ENCODE measurements at places on chromosomes 5 and 9.

DNA sequence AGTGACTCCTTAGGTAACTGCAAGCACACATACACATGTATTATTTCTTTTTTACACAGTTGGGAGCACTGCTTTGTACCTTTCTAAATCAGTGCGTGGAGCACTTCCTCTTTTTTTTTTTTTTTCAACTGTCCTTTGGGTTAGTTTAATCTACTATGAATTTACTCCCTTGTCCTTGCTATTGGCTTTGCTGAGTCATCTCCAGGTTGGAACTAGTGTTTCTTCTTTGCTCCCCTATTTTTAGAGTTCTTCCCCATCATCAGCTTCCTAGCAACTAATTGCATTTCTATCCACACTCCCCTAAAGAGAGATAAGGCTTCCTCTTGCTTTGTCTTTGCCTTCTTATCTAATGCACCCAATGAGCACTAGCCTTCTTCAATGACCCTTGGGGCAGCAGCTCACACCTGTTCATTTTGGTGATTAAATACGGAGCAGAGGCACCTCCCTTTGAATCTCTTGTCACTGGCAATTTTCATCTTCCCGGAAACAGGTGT is 24.3 kb downstream of the S100Z start:
- peak; percentile 62 for DNase-seq

- no peak for DNase-seq
Observed at GRCh38 chr5:172768098-172768572, 2.9 kb downstream of the DUSP1 start.

DNA sequence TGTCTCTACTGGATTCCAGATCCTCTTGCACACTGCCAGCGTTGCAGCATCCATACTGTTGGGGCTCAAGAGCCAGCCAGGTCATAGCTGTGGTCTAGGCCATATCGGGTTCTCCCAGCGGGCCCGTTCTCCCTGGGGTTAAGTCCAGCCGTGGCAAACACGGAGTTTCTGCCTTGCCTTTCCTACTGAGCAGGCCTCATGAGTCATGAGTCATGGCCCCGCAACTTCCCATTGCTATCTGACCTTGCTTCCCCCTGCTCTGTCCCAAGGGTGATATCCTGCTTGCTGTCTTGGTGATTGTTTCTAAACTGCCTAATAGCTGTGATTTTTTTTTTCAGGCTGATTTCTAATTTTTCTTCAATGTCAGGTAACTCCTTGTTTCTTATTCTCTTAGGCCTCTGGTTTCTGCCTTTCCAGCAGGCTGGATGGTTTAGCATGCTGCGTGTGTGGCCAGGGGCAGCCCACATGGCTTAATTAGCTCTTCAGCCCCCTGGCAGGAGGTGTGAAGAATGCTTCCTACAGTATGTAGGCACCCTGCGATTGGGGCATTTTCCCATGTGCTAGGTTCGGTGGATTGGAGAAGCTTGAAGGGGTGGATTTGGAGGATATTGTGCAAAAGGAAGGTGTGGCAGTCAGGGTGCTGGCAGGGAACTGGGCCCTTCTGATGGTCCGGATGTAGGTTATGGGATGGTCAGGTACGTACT is 18.7 kb downstream of the DAPK1 start:
- DNase-seq, result no peak

DNA sequence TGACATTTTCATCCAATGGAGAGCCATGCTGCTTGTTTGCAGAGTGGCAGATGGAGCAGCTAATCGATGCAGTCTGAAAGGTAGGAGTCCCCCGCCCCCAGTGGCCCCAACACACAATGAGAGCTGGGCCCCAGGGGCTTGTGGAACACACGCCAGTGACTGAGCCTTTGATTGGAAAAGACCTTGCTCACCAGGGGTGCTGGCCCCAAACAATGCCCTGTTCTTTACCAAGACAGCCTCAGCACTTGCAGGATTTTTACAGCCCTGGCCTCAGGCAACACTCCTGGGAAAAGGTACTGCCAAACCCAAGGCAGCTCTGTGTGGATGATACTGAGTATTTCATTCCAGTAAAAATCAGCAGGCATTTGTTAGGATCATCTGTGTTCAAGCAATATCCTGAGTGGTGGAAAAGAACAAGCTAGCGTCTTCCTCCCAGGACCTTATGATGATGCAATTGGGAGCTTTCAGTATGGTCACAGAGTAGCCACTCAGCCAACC is 276.8 kb upstream of the CLINT1 start:
- DNase-seq, result no peak

DNA sequence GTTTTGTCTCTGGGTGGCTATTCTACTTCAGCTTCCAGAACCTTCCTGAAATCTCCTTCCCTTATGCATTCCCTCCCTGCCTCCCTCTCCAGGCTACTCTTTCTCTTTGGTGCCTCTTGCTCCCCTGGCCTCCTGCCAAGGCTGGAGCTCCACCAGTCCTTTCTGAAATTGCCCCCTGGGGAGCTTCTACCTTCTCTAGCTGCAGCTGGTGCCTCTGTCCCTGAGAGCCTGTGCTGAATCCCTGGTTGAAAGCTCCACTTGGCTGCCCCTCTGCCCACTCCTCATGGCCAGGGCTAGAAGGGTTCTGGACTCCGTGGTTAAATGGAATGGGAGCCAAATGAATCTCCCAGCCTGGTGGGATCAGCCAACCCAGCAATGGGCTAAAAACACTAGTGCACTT is 80.1 kb downstream of the COL15A1 start:
- no peak for DNase-seq

DNA sequence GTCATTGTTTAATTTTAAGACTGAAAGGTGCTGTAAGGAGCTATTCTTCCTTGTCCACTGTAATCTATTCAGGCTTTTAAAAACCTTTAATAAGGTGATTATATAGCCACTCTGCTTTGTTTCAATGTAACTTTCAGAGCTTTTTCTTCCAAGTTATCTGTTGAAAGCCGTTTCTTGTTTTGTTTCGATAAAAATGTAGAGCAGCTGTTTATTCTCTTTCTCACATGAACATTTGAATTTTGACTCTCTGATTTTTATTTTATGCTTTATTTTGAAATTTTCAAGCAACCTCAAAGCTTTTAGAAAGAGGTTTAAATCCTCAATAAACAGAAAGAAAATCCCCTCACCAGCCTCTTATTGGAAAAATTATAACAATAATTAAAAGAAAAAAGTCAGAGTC is 47.2 kb downstream of the CPEB4 start:
- no peak for DNase-seq

DNA sequence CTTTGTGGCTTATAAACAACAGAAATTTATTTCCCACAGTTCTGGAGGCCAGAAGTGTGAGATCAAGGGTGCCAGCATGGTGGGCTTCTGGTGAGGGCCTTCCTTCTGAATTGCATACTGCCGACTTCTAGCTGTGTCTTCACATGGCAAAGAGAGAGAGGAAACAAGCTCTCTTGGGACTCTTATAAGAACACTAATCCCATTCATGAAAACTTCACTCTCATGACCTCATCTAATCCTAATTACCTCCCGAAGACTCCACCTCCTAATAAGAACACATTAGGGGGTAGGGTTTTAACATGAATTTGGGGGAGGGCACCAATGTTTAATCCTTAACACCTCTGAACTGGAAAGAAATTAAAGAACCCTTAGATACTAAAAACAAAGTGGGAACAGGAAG is 75.9 kb upstream of the MINAR2 start:
- no peak for DNase-seq

DNA sequence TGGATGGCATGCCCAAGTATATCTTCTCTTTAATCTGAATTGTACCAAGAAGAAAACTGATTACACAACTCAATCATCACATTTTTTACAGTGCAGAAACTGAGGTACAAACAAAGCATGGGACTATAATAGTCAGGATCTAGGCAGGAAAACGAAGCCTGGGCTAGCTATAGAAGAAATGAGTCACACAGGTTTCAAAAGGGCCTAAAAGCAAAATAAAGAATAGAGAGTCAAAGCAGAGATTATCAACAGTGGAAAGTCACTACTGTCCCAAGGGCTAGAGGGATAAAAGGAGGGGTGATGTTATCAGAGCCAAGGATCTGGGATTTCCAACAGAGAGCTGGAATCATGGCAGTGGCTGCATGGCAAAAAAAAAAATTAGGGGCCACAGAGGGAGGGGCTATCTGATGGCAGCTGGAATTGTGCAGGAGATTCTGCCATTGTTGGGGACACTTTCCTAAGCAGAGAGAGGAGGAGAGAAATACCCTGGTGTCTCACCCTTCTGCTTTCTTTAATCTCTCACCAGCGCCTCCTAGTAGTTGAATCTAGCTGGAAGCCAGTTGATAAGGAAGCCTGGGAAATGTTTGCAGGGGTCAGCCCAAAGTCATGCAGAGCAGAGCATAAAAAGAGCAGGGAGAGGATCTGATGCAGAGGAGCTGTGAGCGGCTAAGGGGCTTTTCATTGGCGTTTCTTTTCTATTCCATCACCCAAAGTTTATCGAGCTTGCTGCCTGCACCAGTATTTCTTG is 343.2 kb downstream of the ACTL7B start:
- DNase-seq, result no peak

DNA sequence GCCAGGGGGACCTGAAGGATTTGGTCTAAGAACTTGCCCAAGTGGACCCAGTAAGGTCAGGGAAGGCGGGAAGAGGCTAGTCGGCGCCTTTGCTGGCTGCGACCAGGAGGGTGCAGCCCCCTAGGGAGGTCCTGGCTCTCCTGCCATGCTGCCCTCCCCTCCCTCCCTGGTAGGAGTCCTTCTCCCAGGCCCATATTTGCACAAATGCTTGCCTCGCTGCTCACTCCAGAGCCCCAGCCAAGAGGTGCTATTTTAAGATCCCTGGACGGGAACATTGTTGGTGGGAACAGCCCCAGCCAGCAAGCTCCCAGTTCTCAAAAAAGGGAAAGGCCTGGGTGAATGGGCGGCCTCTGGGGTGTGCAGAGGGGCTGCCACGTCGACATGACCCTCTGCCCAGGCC is 4.3 kb upstream of the IL17B start:
- DNase-seq, result no peak

GRCh38 chr5:53827211-53827651 is 266.8 kb downstream of the NDUFS4 start:
- no peak for DNase-seq

DNA sequence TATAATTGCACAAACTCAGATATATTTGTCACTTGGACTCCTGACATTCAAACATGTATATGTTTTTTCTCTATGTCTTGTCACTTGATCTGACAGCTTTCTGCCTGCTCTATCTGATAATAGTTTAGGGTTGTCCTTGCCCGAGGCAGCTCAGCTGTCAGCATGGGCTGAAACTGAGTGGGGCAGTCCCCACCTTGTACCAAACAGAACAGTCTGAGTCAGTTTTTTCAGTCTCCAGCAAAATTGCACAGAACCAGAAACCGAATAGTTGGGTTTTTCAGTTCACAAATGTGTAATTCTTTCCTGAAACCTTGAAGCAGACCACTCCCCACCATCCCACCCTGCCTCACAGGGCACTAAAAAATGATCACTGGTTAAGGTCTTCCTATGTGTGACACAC is 9.5 kb upstream of the HAND1 start:
- no peak for DNase-seq

- DNase-seq, result no peak
Observed at GRCh38 chr5:5704352-5704751, 281.9 kb downstream of the ICE1 start.

- no peak for DNase-seq
Observed at GRCh38 chr5:146290318-146290717, 48.3 kb upstream of the POU4F3 start.

- DNase-seq, result no peak
Observed at GRCh38 chr5:170049713-170050112, 56.0 kb upstream of the FOXI1 start.

- no peak for DNase-seq
Observed at GRCh38 chr5:132376694-132377641, 7.5 kb downstream of the SLC22A5 start.

- no peak for DNase-seq
Observed at GRCh38 chr5:171650597-171650996, 135.0 kb upstream of the SMIM23 start.

DNA sequence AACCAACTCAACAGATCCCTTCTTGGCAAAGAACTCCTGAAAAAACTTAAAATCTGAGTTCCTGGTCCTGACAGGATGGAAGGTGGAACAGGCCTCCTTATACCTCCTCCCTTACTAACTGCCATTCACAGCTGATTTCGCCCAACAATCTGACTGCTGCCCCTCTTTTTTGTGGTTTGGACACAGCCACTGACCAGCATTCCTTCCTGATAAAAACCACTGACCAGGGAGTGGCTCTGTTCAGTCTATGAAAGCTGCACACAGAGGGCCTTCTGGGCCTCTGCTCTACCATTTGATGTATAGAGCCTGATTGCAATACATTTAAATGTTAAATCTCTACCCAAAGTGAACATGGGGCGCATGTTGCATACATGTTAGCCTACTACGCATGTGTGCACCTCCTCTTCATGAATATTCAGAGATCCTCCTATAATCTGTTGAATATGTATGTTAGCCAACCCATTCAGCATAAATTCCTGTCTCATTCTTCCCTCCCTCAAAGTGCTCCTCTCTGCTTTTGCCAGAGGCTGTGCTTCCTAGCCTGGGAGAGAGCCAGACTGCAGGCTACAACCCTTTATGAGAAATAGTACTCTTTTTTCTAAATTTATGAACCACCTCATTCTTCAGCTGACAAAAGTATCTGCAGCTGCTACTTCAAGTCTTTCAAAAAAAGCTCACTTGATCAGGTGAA is 93.7 kb upstream of the MRPS30 start:
- no peak for DNase-seq

- DNase-seq, result peak; percentile 29
Observed at GRCh38 chr5:33766023-33766422, 125.8 kb downstream of the ADAMTS12 start.

DNA sequence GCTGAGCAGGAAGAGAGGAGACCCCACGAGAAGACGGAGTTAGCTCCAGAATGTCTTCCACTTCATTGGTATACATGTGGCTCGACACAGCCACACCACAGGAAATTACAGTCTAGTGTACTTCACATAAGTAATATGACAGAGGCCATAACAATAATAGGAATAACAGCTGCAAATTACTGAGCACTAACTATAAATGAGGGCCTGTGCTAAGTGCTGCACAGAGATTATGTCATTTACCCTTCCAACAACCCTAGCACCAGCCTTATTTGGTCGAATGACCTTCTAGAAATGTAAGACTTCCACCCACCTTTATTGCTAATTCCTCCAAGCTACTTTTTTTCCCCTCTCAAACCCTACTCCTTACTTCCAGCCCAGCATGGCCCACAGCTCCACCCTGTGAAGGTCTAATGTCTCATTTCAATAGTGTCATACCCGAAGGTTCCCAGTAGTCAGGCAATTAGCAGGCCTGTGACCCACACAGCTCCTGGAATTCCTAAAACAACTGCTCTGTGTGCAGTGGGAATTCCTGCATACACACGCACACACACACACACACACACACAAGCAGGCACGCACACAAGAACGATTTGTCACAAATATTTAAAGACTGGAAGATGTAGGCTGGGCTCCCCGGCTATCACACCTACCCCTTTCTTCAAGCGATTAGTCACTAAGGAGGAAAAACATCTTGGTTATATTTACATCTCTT is 134.5 kb downstream of the FRMD3 start:
- no peak for DNase-seq

- no peak for DNase-seq
Observed at GRCh38 chr5:140696891-140697492, 3.3 kb upstream of the ZMAT2 start.

Measured in Jurkat, Clone E6-1 (cell line).